ENCODE measurements at places on chromosomes 12 and 14. TPM values are rescaled to one million over a fixed set of nuclear protein-coding genes. Genes with fewer than 3 reads are reported as not detected.

ST8SIA1 gene
- total RNA-seq = 53.6 TPM

ACAD10 gene
- 52.2 TPM for total RNA-seq

A2M gene
- total RNA-seq = 3.0 TPM

DNA sequence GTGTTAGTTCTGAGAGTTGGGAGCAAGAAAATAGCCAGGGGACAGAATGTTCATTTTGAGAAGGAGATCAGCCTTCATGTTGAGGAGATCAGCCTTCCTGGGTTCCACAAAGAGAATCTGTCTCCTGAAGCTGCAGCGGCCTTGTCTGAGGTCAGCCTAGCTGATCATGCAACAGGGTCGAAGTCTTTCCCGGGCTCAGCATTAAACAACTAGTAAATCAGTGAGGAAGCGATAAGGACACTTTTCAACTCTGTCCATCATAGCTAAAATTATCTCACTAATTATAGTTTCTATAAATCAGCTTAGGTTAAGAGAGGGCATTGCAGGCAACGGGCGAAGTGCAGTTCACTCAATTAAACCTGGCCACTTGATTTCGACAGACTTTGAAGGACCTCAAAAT, 7.5 kb downstream of the GSC start:
- H3K4me3 ChIP-seq = no peak overlapping the region
- peaks cover 11% of the 10 kb centered on the region for H3K27me3 ChIP-seq
- no peak for DNase-seq
- no peaks in the 10 kb centered on the region for H3K4me1 ChIP-seq

DNA sequence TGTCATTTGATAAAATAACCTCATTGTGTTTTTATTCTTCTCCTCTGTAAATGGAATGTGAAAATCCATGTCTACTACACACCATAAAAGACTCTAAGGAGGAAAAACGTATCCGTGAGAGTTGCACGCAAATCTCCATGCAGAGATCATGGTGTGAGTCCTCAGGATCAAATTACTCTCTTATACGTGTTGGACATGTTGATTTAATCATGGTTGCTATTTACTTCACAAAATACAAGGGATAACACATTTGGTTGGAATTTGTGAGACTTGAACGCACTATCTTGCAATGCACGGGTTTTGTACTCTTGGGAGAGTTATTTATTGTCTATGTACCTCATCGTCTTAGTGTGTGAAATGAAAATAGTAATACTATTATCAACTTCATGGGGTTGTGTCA, 128.0 kb upstream of the RASSF8 start:
- no peaks in the 10 kb centered on the region for H3K4me1 ChIP-seq
- no peak overlapping the region for H3K4me3 ChIP-seq
- no peak for DNase-seq
- H3K36me3 ChIP-seq = no peaks in the 10 kb centered on the region

- peaks cover 7% of the 10 kb centered on the region for H3K36me3 ChIP-seq
- H3K4me1 ChIP-seq = peaks cover 47% of the 10 kb centered on the region
- H3K27ac ChIP-seq = no peak overlapping the region
- DNase-seq = no peak
These were observed 72.9 kb downstream of the CDK17 start for GRCh38 chr12:96327346-96327745.

GRCh38 chr14:105065280-105066228, at the start of gene GPR132:
Gene GPR132 (minus strand): TSS chr14:105065430. CDS start chr14:105055420, 10,010 bp downstream.
- H3K27me3 ChIP-seq = no peaks in the 10 kb centered on the region
- peak within 1 kb of the TSS; percentile 97 for H3K4me3 ChIP-seq
- H3K27ac ChIP-seq = peak within 1 kb of the TSS; percentile 93
- peak; percentile 97 for DNase-seq
